Posterior cingulate gyrus (tissue), 11 donors: ENCODE measurements at places on chromosomes 16 and 17.

DNA sequence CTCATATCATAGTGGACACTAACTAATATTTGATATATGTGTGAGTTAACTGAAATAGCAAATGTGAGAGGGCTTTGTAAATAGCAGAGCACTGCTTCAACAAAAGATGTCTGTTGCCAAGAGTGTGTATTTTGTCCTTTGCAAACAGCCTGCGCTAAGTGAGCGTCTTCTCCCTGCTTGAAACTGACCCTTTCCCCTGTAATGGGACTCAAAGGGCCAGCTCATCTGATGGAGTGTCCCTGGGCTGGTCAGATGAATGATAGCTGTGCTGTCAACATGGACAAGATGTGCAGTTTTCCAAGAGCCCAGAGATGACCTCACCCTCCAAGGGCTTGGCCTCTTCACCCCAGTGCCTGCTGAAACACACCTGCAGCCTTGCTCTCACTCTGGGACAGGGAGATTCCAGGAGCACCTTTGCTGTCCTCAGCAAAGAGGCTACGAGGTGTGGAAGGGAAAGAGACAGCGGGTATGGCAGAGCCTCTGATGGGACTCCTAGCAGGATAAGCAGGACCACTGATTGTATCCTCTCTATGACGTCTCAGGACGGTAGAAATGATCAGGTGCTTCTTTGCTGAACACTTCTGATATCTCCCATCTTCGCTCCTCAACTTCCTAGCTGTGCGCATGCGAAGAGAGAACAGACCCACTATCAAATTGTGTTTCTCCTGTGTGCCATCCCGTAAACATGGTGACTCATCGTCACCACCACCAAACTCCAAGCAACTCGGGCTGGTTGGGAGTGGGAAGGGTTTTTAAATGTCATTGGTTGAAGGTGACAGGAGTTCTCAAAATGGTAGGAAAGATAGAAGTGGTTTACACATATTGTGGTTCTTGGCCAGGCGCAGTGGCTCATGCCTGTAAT, 35.8 kb upstream of the TBX2 start:
- no peak for DNase-seq

DNA sequence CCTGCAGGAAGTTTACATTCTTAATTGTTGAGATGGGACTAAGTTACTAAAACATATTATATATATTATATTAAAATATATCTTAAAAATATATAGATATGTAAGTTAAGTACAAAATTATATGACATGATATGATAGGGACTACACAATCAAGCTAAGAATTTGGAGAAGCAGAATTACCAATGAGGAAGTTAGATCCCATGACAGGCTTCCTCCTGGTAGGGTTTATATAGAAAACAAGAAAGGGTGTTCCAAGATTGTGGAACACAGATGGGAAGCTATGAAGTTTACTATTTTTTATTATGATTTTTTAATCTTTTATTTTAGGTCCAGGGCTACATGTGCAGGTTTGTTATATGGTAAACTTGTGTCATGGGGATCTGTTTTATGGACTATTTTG, 260.8 kb upstream of the ZFHX3 start:
- no peak for DNase-seq

DNA sequence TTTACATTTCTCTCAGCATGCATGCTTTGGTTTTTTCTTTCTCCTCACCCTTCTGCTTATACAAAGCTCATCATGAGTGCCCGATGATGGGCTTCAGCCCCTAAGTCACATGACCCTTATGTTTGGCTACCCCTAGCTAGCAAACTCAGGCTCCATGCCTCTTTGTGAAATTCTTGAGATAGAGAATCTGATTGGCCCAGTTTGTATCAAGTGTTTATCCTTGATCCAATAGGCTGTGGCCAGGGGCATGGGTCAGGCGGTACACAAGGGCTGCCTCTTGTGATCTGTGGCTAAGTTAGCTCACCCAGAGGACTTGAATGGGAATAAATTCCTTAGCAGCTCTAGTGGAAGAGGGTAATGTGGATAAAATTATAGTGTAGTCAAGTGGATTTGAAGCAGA, 11.5 kb upstream of the TOX3 start:
- no peak for DNase-seq

DNA sequence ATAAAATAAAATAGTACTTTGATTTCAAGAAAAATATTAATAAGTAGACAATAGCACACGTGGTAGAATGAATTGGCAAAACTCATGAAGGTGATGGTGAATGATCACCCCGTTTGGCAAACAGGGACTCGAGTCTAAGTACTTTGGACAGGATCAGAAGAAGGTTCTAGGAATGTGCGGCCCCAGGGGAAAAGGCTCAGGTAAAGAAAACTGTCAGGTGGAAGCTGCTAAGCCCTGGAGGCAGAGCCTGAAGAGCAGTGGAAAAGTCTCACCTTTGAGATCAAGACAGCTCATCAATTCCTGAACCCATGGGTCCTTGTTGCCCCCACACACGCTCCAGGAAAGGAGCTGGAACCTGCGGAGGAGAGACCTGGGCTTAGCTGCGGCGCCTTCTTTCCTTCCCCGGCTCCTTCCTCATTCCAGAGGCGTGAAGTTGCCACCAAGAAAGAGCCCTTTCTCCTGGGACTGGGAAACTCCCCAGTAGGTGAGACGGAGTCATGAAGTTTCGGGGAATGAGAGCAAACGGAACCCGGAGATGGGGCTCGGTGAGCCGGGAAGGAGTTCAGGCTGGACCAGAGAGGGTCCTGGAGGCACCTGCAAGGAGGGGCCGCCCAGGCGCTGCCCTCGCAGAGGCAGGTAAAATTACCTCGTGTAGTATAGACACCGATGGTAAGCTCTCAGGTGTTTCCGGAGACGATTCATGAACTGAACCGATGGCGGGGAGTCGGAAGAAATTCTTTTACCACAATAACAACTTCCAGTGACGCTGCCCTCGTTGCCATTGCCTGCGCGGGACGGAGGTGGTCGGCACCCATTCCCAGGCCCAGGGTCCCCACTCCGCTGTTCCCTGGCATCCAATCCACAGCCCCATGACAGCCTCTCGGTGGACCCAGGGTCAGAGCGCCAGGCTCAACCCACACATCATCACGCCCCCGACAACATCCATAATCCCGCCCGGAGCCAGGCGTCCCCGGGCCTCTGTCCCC, 1.2 kb upstream of the ZMYND15 start:
- DNase-seq = no peak

- DNase-seq = no peak
Measured at GRCh38 chr16:87918338-87918737, 18.0 kb downstream of the CA5A start.

GRCh38 chr17:28573040-28573380, 1.7 kb upstream of the PIGS start:
- DNase-seq = no peak

- no peak for DNase-seq
Measured at GRCh38 chr17:48453447-48453846, 23.4 kb upstream of the SKAP1 start.
